ENCODE measurements at places on chromosomes 13 and 19. TPM values are rescaled to one million over a fixed set of nuclear protein-coding genes. Genes with fewer than 3 reads are reported as not detected.

- DNase-seq, result no peak
Measured at GRCh38 chr19:5343848-5344247, 3.2 kb upstream of the PTPRS start.

ARHGAP45 gene
- total RNA-seq, result 16.8 TPM

DNA sequence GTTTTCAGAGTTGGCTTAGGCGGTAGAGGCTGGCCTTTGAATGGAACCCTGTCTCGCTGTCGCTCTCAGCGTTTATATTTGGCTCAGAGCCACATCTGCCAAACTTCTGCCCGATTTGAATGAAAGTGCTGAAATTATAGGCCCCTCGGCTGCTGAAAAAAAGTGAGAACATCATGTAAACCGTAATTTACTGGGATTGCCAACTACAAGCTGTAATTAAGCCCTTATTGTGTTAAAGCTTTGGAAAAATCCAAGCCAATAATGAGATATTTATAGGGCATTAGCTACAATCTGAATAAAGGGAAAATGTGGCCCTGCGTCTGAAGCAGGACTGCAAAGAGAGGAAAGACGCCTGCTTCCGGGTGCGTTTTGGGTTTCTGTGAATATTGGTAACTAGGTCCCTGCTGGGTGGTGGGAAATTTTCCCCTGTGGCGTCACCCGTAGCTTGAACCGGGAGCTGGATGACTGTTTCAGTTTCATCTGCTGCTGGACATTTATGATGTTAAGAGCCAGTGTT, 9.9 kb downstream of the DNM2 start:
- DNase-seq, result no peak

GRCh38 chr19:39203372-39204341, at the start of gene SYCN:
Gene SYCN, minus strand, starts transcription at chr19:39204263. Its CDS starts 9 bp downstream, at chr19:39204254.
- DNase-seq, result no peak

DNA sequence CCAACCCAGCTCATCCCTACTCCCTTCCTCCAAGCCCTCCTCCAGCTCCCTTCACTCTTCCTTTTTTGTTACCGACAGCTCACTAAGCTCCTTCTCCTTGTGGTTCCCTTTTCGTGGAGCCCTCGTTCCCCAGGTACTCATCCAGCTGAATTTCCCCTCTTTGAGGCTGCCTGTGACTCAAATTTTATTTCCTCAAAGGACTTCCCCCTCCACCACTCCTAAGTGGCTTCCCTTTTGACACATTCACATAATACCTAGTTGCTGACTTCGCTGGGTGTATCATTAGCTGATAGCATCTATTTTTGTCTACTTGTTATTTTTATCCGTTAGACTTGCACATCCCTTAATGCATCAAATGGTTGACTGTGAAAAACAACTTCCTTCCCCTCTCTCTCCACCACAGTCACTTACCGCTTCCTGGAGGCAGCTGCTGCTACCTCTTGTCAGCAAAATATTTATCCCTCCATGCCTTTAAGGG, 14.5 kb downstream of the FFAR2 start:
- DNase-seq, result peak; percentile 17

DNA sequence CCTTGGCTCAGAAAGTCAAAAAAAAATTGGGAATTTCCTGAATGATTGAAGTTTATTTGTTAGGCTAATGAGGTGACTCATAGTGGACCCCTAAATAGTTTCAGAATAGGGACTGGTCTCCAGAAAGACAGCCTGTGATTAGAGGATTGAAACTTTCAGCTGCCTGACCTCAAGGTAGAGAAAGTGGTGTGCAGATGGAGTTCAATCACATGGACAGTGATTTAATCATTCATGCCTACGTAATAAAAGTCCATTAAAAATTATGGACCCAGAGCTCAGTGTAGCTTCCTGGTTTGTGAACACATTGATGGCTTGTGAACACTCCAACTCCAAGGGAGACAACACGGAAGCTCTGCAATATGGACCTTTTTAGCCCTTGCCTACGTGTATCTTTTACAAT, 533.2 kb upstream of the PCDH9 start:
- DNase-seq, result no peak

- DNase-seq, result no peak
Measured at GRCh38 chr19:34337739-34338138, 27.3 kb upstream of the GPI start.

Data from tongue (tissue), 3 donors.